ENCODE measurements at places on chromosomes 6 and 20. TPM values are rescaled to one million over a fixed set of nuclear protein-coding genes. Genes with fewer than 3 reads are reported as not detected.

Gene MUC22
- polyA plus RNA-seq, result not detected

Gene CLPSL1
- polyA plus RNA-seq, result not detected

Gene ABHD16B
- not detected for polyA plus RNA-seq

Gene TXLNB
- polyA plus RNA-seq, result 2.1 TPM

Gene TRIM31
- polyA plus RNA-seq, result not detected

Gene HLA-DQB2
- polyA plus RNA-seq, result not detected

Gene HLA-DQB1
- 1,376 TPM for polyA plus RNA-seq

Gene TRDN
- not detected for polyA plus RNA-seq

Gene PACSIN1
- polyA plus RNA-seq, result not detected

Gene FHL5
- polyA plus RNA-seq, result not detected

Gene CALHM5
- not detected for polyA plus RNA-seq

DNA sequence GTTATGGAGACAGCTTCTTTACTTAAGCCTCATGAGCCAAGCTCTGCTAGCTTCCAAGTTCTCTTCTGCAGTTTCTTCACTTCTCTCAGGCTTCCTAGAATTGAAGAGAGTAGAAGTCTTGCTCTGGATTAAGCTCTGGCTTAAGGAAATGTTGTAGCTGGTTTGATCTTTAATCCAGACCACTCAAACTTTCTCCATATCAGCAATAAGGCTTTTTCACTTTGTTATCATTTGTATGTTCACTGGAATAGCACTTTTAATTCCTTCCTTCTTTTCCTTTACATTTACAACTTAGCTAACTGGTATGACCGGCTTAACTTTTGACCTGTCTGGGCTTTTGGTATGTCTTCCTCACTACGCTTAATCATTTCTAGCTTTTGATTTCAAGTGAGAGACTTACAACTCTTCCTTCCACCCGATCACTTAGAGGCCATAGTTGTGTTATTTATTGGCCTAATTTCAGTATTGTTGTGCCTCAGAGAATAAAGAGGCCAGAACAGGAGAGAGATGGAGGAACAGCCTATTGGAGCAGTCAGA is 236.6 kb upstream of the BMP2 start:
- no peak for DNase-seq

DNA sequence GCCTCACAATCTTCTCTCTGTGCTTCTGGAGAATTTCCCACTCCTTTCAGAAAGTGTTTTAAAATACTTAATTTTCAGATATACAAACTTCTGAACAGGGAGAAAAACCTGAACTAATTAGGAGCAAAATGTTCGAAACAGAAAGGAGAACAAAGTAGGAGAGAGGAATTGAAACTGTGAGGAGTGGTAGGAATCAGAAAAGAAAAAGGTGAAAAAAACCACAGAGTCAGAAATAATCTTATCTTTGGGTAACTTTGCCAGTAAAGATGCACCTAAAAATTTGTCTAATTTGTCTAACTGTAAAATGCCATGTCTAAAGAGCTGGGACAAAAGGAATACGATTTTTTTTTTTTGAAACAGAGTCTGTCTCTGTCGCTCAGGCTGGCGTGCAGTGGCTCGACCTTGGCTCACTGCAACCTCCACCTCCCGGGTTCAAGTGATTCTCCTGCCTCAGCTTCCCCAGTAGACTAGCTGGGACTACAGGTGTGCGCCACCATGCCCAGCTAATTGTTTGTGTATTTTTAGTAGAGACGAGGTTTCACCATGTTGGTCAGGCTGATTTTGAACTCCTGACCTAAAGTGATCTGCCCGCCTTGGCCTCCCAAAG is 4.7 kb upstream of the RIPOR2 start:
- DNase-seq, result peak; percentile 47

DNA sequence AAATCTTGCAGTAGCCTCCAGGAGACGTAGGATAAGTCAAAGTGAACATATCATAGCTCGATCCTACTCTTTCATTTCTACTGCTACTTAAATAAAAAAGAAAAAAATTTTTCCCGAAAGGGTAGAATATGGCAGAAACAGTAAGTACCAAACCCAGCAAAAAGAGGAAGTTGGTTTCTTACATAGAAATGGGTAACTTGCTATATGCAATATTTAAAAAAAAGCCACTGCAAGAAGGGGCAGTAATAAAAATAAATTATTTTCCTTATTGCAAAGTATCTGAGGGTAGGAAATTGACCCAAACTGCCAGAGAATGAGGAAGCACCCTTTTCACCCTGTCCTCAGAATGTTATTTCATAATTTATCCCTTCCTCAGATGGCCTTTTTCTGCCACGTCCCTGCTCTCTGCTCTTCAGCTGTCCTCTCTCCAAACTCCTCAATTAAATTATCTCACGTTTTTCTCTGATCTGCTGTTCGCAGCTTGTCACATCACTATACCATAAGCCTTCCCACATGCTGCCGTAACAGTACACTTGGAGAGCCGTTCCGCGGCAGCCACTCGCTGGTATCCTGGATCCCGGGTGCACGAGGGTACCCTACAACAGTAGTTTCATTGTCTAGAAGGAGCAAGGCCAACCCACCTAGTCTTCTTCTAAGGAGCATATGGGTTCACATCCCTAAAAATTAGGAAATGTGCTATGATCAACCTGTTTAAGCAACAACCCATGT is 149.6 kb downstream of the BACH2 start:
- DNase-seq, result peak; percentile 12

DNA sequence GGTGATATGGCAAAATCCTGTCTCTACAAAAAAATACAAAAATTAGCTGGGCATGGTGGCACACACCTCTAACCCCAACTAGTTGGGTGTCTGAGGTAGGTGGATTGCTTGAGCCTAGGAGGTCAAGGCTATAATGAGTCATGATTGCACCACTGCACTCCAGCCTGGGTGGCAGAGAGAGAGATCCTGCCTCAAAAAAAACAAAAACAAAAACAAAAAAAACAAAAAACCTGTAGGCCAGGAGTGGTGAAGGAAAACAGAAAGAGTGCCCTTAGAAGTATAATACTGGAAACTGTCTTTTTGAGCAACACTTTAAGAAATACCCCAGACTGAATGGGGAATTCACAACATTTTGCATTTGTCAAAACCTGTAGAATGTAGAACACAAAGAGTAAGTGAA is 85.3 kb downstream of the JARID2 start:
- DNase-seq, result no peak

- DNase-seq, result peak; percentile 62
These were observed 96.5 kb downstream of the HFE start for GRCh38 chr6:26183581-26184366.

- DNase-seq, result no peak
These were observed 6.0 kb downstream of the SDC4 start for GRCh38 chr20:45341939-45342854.

DNA sequence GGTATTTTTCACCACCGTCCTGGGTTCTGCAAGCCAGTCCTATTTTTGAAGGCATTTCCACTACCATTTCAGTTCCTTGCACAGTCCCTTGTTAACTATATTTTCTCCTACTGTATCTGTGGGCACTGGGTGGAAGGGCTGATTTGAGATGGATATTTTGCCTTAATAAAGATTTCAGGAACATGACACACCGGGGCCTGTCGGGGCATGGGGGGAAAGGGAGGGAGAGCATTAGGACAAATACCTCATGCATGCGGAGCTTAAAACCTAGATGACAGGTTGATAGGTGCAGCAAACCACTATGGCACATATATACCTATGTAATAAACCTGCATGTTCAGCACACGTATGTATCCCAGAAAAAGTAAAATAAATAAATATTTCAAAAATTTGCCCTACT is 22.4 kb downstream of the STK38 start:
- no peak for DNase-seq

DNA sequence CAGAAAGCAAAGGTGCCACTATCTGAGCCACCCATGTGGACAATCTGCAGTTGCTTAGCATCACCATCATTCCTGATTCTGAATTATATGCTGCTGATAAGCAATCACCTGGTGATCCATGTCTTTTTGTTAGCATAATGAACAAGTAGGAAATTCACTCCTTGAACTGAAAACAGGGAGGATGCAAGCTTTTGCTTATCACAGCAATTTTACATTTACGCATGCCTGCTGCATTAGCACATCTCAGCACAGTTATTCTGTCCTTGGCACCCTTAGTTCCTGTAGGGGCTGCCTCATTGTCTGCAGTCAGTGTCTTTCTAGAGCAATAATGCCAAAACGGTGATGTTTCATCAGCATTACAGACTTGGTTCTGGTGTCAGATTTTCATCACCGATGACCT is 162.6 kb downstream of the KIF16B start:
- DNase-seq, result no peak

GRCh38 chr20:44137266-44137801 is 49.7 kb downstream of the JPH2 start:
- DNase-seq, result no peak

- DNase-seq, result no peak
These were observed 89.6 kb upstream of the RIN2 start for GRCh38 chr20:19668418-19668817.

GRCh38 chr20:24473435-24474223 is 4.2 kb downstream of the SYNDIG1 start:
- DNase-seq, result no peak

GRCh38 chr20:1434571-1435336 is 31.9 kb downstream of the NSFL1C start:
- DNase-seq, result peak; percentile 77

DNA sequence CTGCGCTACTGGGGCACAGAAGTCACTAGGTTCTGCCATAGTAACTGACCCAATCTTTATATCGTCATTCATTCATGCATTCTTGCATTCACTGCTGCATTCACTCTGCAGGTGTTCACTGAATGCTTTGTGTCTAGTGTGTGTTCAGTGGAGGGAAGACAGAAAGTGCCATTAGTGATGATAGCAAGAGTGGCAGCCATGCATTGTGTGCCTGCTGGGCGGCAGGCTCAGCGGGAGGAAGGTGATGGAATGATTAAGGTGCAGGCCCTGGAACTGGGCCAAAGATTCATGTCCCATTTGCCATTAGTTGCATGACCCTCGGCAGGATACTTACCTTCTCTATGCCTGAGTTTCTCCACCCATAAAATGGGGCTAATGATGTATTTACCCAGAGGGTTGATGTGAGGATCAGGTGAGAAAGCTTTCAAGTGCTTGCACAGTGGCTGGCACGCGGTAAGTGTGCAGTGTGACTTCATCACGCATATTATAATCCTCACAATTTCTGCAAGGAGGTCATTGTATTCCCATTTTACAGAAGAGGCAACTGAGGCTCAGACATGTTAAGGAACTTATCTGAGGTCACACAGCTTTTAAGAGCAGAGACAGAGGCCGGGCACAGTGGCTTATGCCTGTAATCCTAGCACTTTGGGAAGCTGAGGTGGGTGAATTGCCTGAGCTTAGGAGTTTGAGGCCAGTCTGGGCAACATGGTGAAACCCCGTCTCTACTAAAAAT is 40.1 kb downstream of the ITPR3 start:
- DNase-seq, result no peak

GRCh38 chr6:98295515-98296175 is 538.7 kb upstream of the POU3F2 start:
- DNase-seq, result no peak

- DNase-seq, result no peak
These were observed 101.7 kb upstream of the IYD start for GRCh38 chr6:150266963-150267685.

DNA sequence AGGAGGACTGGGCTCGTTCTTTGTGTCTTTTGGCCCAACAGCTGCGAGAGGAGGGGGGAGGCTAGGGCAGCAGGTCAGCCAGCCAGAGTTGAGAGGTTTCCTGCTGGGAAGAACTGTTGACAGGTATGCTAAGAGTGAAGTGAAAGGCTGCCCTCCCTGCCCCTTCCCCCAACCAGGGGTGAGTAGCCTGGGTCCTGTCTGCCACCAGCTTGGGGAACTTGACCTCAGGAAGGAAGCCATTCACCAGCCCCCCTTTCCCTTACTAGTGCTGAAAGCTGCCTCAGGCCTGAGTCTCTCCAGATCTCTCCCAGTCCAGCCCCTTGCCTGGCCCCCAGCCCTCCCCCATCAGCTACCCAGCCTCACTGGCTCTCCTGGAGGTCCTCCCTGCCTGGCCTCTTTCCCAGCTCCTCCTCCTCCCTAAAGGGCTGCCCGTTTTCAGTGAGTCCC is 20.7 kb upstream of the ZNF76 start:
- DNase-seq, result no peak

GRCh38 chr6:80154160-80154559 is 47.7 kb downstream of the BCKDHB start:
- DNase-seq, result no peak
